Fibroblast of lung (primary cell): ENCODE measurements at places on chromosomes 5 and 9. TPM values are rescaled to one million over a fixed set of nuclear protein-coding genes. Genes with fewer than 3 reads are reported as not detected.
A peak's percentile ranks its signal among the peaks of the same experiment; 100 is the strongest.

RNF208 gene
- total RNA-seq = 0.26 and 0.33 TPM in 2 replicates

- H3K4me1 ChIP-seq = no peaks in the 10 kb centered on the region
- H3K36me3 ChIP-seq = no peaks in the 10 kb centered on the region
- no peak overlapping the region for H3K27ac ChIP-seq
- peaks cover 20% of the 10 kb centered on the region for H3K27me3 ChIP-seq
Measured at GRCh38 chr9:38622951-38623350, 2.6 kb upstream of the ANKRD18A start.

- H3K27ac ChIP-seq = no peak overlapping the region
- no peak overlapping the region for H3K4me3 ChIP-seq
- peaks cover 4% of the 10 kb centered on the region for H3K4me1 ChIP-seq
- H3K36me3 ChIP-seq = no peaks in the 10 kb centered on the region
- H3K27me3 ChIP-seq = no peaks in the 10 kb centered on the region
Measured at GRCh38 chr5:44001675-44002380, 387.4 kb downstream of the FGF10 start.

TRIM36 gene
- under 0.01 and 0.33 TPM in 2 replicates for total RNA-seq

GRCh38 chr5:173310218-173310769 lies 17.9 kb downstream of the STC2 start:
- no peak for DNase-seq
- H3K4me3 ChIP-seq = no peak overlapping the region
- peak overlapping the region; percentile 57 for H3K27ac ChIP-seq
- no peaks in the 10 kb centered on the region for H3K36me3 ChIP-seq
- no peaks in the 10 kb centered on the region for H3K27me3 ChIP-seq

- H3K27me3 ChIP-seq = no peaks in the 10 kb centered on the region
- H3K4me1 ChIP-seq = no peaks in the 10 kb centered on the region
- H3K27ac ChIP-seq = no peak overlapping the region
Measured at GRCh38 chr5:163350083-163350482, 87.3 kb upstream of the CCNG1 start.

DNA sequence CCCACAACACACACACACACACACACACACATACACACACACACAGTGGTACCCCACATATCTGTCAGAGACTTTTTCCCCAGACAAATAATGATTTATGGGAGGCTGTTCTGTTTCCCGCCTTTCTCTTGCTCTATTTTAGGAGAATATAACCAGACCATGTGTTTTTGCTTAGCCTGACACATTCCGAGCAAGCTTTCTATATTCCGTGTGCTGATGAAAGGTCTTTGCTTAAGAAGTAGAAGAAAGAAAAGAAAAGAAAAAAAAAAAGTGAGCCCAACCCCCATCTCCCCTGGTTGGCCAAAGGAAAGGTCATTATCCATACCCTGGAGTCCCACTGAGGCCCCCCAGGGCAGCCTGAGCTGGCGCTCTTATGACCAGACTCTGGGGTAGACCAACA lies 338.6 kb downstream of the SLIT3 start:
- no peaks in the 10 kb centered on the region for H3K4me1 ChIP-seq
- no peaks in the 10 kb centered on the region for H3K27me3 ChIP-seq
- H3K36me3 ChIP-seq = no peaks in the 10 kb centered on the region
- no peak overlapping the region for H3K4me3 ChIP-seq
- no peak overlapping the region for H3K27ac ChIP-seq
- DNase-seq = no peak

- H3K4me3 ChIP-seq = no peak overlapping the region
- H3K27me3 ChIP-seq = no peaks in the 10 kb centered on the region
- no peaks in the 10 kb centered on the region for H3K36me3 ChIP-seq
- H3K4me1 ChIP-seq = no peaks in the 10 kb centered on the region
Measured at GRCh38 chr5:133271606-133272005, 219.8 kb downstream of the HSPA4 start.

DNA sequence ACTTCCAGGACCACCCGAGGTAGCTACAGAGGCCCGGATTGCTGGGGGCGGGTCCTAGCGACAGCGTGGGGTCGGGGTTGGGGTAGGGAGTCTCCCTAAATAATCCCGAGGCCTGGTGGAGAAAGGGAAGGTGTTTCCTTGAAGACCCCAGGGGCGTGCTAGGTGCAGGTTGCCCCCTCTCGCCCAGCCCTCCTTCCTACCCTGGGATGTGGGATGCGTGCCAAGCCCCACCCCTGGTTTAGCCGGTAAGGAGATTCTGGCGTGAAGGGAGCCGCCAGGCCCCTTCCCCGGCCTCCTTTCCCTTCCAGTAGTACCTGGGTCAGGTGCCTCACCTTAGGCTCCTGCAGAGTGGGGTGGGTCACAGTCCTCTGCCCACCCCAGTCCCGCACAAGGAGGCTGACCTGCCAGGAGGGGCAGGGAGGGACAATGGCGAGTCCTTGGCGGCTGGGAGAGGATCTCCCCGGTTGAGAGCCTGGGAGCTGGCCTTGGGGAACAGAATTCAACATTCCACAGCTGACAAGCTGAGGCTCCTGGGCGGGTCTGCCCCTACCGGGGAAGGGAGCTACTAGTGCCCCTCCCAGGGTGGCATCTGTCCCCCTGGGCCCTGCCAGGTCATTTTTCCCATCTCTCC lies 674 bp downstream of the TSPAN17 start:
- DNase-seq = no peak
- peak overlapping the region; percentile 83 for H3K4me3 ChIP-seq
- H3K27ac ChIP-seq = peak overlapping the region; percentile 61
- H3K36me3 ChIP-seq = peaks cover 2% of the 10 kb centered on the region
- peaks cover 14% of the 10 kb centered on the region for H3K4me1 ChIP-seq
- H3K27me3 ChIP-seq = no peaks in the 10 kb centered on the region

GRCh38 chr9:134519375-134520070 lies 122.1 kb upstream of the COL5A1 start:
- no peak overlapping the region for H3K27ac ChIP-seq
- H3K36me3 ChIP-seq = no peaks in the 10 kb centered on the region
- H3K4me1 ChIP-seq = no peaks in the 10 kb centered on the region
- no peaks in the 10 kb centered on the region for H3K27me3 ChIP-seq

TAF11L9 gene
- not detected in 2 replicates for total RNA-seq

DNA sequence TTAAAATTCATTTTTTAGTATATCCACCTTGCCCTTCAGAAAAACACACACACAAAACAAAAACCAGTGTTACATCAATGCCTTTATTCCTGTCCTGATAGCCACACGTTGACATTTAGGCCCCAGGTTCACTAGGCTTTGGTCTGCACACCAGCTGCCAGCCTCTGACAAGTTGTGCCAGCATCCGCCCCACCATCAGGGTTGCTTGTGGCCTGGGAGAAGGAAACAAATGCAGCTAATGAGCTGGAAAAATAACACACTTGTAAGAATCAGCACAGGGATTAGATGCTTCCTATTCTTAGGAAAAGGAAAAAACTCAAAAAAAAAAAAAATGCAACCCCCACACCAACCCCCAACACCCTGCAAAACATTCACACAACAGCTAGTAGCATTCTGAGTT lies 404.0 kb upstream of the GRIA1 start:
- no peaks in the 10 kb centered on the region for H3K27me3 ChIP-seq
- H3K4me1 ChIP-seq = no peaks in the 10 kb centered on the region
- no peak overlapping the region for H3K27ac ChIP-seq
- H3K36me3 ChIP-seq = no peaks in the 10 kb centered on the region
- H3K4me3 ChIP-seq = no peak overlapping the region

PCDH12 gene
- total RNA-seq = under 0.01 TPM in 1 of 2 replicates, not detected in the other
